Forelimb muscle (tissue), 1 donor: ENCODE measurements at places on chromosomes 2 and 18. TPM values are rescaled to one million over a fixed set of nuclear protein-coding genes. Genes with fewer than 3 reads are reported as not detected.

- DNase-seq = no peak
Observed at GRCh38 chr2:68911709-68912108, 40.5 kb upstream of the BMP10 start.

GRCh38 chr2:216536734-216537210 is 38.1 kb downstream of the RPL37A start:
- DNase-seq = no peak

DNA sequence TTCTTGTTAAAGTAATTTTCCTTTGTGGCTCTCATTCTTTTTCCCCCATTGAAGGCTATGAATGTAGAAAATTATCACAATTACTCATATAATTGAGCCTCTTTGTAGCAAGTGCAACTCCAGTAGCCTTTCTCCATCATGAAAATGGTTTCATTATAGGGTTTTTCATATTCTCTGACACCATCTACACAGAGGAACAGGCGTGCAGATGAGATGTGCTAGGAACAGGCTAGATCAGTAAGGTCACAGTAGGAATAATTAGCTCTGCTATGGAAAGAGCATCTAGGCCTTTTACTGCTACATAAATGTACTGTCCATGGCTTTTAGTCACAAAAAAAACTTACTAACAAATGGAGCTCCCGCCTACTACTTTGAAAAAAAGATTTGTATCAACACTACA is 12.6 kb upstream of the DLX1 start:
- DNase-seq = no peak

DNA sequence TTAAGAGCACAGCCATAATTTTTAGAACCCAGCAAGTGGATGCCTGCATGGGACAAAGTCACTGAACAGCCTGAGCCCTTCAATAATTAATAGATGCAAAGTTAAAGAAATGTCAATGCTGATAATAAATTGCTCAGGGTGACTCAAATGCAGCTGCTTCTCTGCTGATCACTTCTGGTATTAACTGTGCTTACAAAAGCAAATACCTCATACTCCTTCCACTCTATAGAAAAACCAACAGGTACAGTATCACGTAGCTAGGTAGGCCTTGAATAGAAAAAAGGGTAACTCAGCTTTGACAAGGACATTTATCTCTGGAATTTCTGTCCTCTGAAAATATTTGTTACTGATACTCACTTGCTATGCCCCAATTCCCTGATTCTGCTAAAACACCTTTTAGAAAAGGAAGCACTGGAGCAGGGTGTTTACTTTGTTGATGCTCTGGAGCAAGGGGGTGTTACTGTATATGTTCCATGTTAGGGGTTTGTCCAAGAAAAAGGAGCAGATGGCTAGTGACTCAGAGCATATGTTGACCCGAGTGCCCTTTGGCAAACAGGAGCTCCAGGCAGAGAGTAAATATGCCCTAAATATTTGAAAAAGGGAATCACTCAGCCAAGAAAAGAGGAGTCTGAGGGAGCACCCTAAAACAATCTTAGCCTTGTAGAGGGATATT is 59.1 kb upstream of the RTN4 start:
- DNase-seq = no peak

- no peak for DNase-seq
Observed at GRCh38 chr2:223649554-223650533, 47.7 kb upstream of the SCG2 start.

DNA sequence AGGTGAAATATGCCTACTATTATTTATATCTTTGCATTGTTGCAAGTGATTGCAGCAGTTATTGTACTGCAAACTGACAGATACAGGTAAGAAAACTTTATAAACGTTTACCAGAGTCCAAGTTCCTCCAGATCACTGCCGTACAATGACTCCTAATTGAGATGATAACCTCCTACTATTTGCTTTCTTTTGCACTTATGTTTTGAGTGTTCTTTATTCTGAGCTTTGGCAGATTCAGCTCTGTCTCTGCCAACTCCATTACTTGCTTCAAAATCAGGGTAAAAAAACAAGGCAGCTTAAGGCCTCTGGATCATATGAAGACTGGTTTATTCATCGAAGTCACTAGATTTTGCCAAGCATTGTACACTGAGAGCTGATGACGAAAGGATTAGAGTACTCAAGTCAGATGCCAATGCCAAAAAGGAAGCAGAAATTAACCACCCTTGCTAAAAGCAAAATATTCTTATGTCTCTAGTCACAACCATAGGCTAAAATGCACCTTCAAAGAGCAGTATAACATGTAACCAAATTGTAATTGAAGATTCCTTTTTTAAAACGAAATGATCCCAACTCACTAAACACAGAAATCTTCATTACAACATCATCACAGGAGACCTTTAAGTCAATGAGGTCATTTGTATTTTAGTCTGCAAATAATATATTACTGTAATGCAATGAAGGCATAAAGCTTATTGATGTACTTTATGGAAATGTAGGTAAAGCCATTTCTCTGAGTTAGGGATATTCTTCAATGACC is 10.5 kb upstream of the IKZF2 start:
- DNase-seq = no peak

DNA sequence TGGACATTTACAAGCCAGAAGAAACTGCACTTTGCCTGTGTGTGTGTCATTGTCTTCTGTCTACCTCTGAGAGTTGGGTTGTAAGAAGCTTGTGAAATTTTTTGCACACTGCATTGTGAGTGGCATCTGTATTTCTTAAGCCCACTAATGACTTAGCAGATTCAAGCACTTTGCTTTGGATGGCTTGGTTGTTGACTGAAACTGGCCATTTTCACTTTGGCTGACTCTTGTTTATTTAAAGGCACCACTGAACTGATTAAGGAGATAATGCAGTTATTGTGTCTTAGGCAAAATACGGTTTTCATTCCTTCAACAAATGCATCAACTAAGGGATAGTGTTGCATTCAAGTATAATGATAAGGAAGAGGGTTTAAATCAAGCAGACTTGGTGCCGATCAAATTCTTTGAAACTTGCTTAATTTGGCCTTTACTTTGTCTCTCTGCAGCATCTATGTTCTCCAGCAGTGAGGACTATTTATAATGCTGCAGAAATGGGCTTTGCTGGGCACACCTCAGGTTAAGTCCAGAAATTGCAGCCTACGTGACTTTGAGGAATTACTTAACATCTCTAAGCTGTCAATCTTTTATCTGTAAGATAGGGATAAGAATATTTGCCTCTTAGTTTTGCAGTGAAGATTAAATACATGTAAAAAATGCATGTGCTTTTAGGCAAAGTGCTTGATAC is 142.0 kb downstream of the CCDC85A start:
- no peak for DNase-seq

DNA sequence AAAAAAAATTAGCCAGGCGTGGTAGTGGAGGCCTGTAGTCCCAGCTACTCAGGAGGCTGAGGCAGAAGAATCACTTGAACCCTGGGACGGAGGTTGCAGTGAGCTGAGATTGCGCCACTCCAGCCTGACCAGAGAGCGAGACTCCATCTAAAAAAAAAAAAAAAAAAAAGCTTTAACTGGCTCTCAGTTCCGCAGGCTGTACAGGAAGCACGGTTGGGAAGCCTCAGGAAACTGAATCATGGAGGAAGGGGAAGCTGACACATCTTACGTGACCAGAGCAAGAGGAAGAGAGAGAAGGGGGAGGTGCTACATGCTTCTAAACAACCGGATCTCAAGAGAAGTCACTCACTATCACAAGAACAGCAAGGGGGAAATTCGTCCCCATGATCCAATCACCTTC is 505.6 kb upstream of the SLC8A1 start:
- no peak for DNase-seq

GRCh38 chr2:232196802-232197201 is 181.7 kb upstream of the ALPP start:
- DNase-seq = no peak

DNA sequence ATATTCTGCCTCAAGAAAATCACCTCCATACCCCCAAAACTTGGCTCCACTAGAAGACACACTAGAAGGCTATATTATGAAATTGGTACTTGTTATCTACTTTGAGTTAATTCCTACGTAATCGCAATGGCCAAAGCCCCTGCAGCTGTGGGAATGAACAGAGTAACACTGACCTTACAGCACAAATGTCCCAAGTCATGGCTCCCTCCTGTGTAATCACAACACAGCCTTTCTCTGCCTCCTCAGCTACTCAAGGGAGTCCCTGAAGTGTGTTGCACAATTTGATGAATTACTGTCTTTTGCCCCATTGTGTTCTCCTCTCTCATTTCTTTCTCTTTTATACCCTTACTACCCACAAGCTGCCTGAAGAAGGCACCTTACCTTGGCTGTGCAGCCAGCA is 375.2 kb downstream of the ARHGAP15 start:
- no peak for DNase-seq

DNA sequence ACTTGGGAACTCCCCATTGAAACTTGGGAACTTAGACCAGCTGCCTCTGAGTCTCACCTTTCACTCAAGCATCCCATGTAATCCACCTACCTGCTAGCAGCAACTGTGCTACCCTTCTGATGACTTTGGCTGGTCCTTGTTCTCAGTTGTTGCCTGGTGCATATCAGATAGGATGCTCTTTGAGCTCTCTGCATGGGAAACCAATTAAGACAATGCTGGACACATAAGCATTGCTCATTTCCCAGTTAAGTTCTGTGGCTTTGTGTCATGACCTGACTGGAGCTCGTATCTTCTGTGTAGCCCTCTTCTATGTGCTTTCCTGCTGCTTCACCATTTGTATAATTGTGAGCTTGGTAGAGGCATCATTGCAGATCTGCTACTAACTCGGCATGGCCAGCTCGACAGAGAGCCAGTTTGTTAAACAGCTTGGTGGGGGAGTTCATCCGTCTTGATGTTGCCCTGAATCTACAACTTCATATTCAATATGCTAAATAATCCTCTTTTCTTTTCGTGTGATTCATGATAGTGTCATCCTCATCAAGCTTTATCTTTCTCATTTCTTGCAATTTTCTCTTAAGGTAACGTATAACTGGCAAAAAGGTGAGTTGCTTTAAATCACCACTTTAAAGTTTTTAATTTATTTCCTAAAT is 447.5 kb upstream of the SLC14A2 start:
- DNase-seq = no peak

GRCh38 chr2:28982381-28982950 is 1.4 kb downstream of the TOGARAM2 start:
- no peak for DNase-seq

The MYO3B gene
- 0.10 TPM for polyA plus RNA-seq

The CD207 gene
- 0.19 TPM for polyA plus RNA-seq

The RSAD2 gene
- 2.5 TPM for polyA plus RNA-seq

The CAPN14 gene
- polyA plus RNA-seq = not detected

The KYNU gene
- polyA plus RNA-seq = 0.67 TPM

The CELF4 gene
- 1.1 TPM for polyA plus RNA-seq

The IL36A gene
- not detected for polyA plus RNA-seq

The CRYGD gene
- not detected for polyA plus RNA-seq

The ITPRIPL1 gene
- polyA plus RNA-seq = 3.0 TPM

The SP140L gene
- polyA plus RNA-seq = 5.4 TPM

The TNFRSF11A gene
- polyA plus RNA-seq = 2.8 TPM

The UNC50 gene
- polyA plus RNA-seq = 27.1 TPM

The MARCHF4 gene
- polyA plus RNA-seq = 0.04 TPM

The NAPG gene
- polyA plus RNA-seq = 17.6 TPM
